ENCODE measurements at places on chromosomes 16 and 17.

- no peak for DNase-seq
These were observed 4.4 kb upstream of the CALB2 start for GRCh38 chr16:71354156-71354555.

DNA sequence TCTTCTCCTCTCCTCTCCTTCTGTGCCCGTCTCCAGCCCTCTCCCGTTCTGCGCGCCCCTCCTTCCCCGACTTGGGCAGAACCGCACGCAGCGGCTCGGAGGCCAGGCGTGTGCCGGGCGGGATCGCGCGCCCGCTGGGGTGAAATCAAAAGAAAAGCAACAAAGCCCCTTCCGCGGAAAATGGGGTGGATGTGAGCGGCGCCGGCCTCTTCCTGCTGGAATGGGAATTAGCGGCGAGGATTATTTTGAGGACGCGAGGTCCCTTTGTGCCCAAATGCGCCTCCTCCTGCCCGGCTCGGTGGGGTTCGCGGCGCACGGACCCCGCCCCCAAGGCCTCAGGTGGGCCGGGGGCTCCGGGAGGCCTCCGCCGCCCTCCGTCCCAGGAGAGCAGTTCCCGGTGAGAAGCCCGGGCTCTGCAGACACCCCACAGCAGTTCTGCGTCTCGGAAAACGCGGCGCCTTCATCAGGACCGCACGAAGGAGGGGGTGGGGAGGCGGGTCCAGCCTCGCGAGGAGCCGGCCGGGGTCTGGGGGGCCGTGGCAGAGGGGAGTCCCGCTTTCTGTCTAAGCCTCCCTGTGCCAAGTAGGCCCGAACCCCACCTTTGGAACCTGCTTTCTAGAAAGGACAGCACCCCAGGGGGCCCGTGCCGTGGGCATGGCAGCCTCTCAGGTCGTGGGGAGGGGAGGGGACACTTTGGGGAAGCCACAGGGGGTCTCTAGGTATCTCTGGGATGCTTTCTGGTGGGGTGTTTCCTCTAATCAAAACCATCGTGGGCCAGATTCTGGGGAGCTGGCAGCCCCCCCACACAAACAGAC lies 91.0 kb upstream of the CBX4 start:
- DNase-seq = no peak

DNA sequence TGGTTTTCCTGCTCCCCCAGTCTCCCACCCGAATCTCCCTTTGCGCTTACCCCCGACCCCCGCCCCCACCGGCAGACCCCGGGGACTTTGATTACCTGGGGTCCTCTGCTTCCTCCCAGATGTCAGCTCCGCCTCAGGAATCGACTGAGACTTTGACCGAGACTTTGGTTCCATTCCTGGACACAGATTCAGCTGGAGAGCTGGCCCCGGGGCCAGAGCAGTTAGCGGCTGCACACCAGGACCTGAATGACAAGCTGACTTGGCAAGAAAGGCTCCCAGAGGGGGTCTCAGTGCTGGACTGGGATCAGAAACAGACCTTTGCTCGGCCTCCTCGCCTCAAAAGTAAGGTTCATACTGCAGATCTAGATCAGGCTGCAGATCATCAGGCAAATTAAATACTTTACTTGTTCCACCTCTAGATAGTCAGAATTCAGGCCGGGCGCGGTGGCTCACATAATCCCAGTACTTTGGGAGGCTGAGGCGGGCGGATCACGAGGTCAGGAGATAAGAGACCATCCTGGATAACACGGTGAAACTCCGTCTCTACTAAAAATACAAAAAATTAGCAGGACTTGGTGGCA lies 60.3 kb upstream of the FBXO47 start:
- DNase-seq = no peak

DNA sequence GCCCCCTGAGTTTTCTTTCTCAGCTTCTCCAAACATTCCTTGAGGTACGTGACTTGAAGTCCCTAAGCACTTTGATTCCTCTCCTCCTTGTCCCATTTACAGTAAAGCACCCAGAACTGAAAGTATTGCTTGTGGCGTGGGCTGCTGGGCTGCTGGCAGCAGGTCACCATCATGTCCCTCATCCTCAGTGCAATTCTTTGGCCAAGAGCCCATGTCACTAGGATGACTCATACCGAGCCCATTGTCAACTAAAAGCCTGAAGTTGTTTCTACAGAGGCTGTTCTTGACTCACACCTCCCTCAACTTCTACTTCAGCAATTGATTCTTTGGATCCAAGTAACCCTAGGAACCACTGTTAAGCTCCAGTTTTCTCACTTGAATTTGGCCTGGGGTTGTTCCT lies 54.3 kb downstream of the KPNA2 start:
- DNase-seq = no peak

GRCh38 chr16:5560084-5560483 lies 462.5 kb upstream of the EEF2KMT start:
- no peak for DNase-seq

DNA sequence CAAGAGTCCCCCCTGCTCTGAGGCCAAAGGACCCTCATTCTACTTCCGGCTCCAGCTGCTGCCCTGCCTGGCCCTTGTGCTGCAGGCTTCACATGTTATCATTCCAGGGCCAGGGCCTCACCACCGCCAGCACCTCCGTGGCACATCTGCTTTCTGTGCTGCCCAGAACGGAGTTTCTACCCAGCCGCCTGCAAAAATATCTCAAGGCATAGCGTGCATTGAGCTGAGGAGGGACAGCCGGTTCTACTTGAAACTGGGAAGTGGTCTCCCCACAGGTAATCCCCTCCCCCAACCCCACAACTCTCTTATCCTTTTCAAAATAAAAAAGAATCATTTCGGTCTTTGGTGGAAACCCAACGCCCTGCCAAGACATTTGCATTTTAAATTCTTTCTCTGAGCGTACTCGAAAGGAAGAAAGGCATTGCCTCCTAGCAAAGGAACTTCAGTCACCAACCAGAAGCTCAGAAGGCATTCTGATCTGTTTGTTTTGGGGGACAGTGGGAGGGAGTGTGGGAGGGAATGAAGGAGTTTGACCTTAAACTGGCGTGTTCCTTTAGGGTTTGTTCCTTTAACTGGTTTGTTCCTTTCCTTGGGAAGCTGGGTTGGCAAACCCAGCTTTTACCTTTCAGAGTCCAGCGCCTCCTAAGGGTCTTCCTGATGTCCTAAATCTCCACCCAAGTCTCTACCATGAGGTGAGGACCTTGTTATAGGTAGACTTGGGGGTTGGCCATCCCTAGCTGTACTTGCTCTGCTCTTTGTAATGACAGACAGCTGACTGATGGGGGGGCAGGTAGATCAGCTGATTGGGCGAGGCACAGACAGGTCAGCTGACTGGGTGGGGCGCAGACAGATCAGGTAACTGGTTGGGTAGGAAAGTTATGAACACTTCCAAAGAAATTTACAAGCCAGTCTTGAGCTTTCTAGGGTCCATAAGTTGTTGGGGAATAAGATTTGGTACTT lies 33.4 kb upstream of the PIK3R6 start:
- DNase-seq = no peak
